SJSA1 (cell line): ENCODE measurements at places on chromosomes 6 and 20. TPM values are rescaled to one million over a fixed set of nuclear protein-coding genes. Genes with fewer than 3 reads are reported as not detected.

CGAS gene
- 0.05 TPM in 1 of 2 replicates, not detected in the other for total RNA-seq

NNAT gene
- not detected in 2 replicates for total RNA-seq

RRP36 gene
- 143 and 184 TPM in 2 replicates for total RNA-seq

VNN1 gene
- not detected in 2 replicates for total RNA-seq

NHLRC1 gene
- total RNA-seq: 1.3 and 4.6 TPM in 2 replicates

SLC35D3 gene
- not detected in 2 replicates for total RNA-seq

TPBG gene
- 37.7 and 43.8 TPM in 2 replicates for total RNA-seq

CLDN20 gene
- total RNA-seq: not detected in 2 replicates

ARMC12 gene
- total RNA-seq: not detected in 2 replicates

SCUBE3 gene
- 2.6 and 4.7 TPM in 2 replicates for total RNA-seq

GTSF1L gene
- not detected in 2 replicates for total RNA-seq

ASIP gene
- not detected in 2 replicates for total RNA-seq

ECHDC1 gene
- total RNA-seq: 47.4 and 81.2 TPM in 2 replicates

CALHM5 gene
- total RNA-seq: 6.2 and 7.2 TPM in 2 replicates

R3HDML gene
- not detected in 2 replicates for total RNA-seq

FAM120B gene
- total RNA-seq: 11.7 and 15.0 TPM in 2 replicates

LTB gene
- not detected in 2 replicates for total RNA-seq
